Glutamatergic neuron (in vitro differentiated cells): ENCODE measurements at places on chromosomes 2 and 18.

- no peak for DNase-seq
Observed at GRCh38 chr18:77017355-77017754, 115.2 kb downstream of the MBP start.

DNA sequence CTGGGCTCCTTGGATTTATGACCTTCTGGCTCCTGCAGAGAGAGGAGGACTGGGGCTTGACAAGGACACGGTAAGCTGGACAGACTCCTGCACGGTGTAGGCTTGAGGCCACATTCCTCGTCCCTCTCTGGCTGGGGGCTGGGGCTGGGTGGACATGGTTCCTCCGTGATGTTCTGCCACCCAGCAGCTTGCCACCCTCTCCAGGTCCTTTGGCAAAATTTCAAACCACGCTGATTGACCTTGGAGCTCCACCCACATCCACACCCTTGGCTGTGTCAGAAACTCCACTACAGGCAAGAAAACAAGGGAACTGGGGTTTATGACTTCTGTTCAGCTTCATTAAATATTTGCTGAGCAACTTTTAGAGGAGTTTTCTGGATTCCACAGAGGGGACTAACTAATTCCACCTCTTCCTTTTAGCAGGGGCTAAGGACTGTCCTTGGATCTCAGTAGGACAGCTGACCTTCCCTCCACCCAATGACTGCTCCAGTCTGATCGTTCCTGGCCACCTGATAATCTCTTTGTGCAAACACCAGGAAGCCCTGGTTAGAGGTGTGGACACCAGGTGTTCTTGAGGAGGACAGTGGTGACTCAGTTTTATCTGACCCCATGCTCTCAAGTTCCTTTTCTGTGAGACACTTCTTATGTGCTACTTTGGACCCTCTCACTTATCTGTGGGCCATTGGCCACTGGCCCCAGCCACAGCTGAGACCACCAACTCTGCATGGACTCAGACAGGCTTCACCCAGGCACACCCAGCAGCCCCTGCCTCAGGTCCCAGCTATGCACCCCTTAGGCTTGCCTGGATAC, 29.3 kb downstream of the GPR55 start:
- DNase-seq, result no peak

DNA sequence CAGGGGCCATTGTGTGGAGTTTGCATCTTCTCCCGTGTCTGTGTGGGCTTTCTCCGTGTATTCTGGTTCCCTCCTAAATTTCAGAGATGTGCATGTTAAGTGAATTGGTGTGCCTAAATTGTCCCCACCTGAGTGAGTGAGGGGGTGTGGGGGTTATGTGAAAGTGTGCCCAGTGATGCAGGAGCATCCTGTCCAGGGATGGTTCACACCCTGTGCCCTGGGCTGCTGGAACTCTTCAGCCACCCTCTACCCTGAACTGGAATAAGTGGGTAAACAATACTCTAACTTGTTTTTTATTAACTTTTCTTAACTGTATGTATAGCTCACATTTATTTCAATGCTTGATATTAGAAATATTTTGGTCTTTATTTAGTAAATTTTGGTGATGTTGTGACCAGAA, 56.0 kb downstream of the UBE2E3 start:
- DNase-seq, result no peak

GRCh38 chr2:216936954-216937357, 77.1 kb upstream of the TNP1 start:
- DNase-seq, result no peak

GRCh38 chr2:110134025-110134424, 18.4 kb upstream of the MALL start:
- no peak for DNase-seq

- DNase-seq, result peak; percentile 80
Observed at GRCh38 chr2:17879137-17879912, 858 bp downstream of the KCNS3 start.

DNA sequence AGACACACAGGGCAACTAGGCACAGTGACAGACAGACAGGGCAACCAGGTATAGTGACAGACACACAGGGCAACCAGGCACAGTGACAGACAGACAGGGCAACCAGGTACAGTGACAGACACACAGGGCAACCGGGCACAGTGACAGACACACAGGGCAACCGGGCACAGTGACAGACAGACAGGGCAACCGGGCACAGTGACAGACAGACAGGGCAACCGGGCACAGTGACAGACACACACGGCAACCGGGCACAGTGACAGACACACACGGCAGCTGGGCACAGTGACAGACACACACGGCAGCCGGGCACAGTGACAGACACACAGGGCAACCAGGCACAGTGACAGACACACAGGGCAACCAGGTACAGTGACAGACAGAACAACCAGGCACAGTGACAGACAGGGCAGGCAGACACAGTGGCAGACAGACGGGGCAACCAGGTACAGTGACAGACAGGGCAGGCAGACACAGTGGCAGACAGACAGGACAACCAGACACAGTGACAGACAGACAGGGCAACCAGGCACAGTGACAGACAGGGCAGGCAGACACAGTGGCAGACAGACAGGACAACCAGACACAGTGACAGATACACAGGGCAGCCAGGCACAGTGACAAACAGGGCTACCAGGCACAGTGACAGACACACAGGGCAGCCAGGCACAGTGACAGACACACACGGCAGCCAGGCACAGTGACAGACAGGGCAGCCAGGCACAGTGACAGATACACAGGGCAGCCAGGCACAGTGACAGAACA, 64.7 kb upstream of the RAB6C start:
- no peak for DNase-seq

- DNase-seq, result no peak
Observed at GRCh38 chr2:133655610-133656009, 87.3 kb upstream of the NCKAP5 start.

DNA sequence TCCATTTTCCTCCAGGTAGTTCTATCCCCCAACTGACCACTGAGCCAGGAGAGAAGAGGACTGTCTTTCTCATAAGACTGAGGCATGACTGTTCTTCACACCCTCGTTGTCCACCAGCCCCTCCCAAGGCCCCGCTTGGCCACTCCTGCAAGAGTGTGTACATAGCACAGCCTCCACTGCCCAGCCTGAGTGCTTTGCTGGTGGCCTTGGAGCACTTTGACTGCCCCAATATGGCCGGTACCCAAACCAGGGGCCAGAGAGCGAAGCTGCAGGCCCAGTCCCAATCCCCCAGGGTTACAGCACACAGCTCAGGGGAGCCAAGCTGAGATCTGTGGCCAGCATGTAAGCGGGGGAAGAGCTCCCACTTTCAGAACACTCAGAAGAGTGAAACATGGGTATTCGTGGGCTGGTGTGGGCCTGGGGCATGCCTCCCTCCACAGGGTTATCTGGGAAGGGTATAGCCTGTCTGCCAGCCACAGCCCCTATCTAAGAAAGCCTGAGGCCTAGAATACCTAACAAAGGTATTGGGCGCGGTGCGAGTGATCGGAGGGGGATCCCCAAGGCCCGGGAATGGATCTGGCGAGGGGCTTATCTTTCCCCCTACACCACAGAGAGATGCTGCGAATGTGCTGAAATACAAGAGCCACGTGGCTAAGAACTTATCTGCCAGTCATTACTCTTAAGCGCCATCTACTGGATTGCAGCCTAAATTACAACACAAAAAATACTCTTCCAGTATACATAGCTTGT, 163.8 kb downstream of the WDPCP start:
- DNase-seq, result no peak

- DNase-seq, result no peak
Observed at GRCh38 chr18:44807766-44808165, 127.1 kb downstream of the SETBP1 start.

DNA sequence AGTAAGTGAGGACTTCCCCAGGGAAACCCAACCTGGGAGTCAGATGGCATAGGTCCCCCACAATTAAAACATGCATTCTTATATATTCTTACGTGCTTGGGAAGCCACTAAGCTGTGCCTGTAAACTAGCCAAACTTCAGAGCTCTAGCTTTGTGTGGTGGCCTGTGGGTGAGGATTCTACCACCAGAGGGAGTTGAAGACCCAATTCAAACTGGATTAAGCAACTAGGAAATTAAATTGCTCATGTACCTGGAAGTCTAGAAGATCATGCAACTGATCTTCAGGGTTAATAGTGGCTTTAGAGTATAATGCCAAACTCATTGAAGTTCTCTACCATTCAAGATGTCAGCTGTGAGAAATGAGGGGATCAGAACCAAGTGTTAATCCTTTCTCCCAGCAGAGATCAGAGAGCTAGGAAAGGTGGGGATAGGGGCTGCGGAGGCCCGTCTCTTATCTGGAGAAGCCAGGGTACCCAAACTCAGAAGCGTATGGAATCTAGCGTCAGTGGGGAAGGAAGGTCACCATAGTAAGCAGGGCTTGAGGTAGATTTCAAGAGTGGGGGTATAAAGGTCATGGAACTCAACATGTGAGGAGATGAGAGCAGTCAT, 53.2 kb upstream of the CCDC85A start:
- peak; percentile 38 for DNase-seq

- DNase-seq, result peak; percentile 75
Observed at GRCh38 chr2:217899231-217900009, 103.4 kb downstream of the TNS1 start.

DNA sequence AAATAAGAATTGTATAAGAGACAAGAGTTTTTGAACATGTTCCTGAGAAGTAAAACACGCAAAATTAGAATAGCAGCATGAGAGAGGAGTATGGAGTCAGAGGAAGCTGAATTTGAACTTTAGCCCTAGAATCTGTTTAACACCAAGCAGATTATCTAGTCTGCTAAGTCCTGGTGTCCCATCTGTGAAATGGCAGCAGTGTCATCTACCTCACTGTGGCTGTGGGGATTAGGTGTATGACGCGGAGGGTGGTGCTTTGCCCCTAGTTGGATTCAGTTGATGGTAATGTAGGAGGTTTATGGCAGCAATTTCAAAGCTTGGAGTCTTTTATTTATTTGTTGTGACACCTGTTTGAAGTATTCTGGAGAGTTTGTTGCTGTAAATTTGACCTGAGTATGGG, 79.2 kb downstream of the ZNF532 start:
- DNase-seq, result no peak

DNA sequence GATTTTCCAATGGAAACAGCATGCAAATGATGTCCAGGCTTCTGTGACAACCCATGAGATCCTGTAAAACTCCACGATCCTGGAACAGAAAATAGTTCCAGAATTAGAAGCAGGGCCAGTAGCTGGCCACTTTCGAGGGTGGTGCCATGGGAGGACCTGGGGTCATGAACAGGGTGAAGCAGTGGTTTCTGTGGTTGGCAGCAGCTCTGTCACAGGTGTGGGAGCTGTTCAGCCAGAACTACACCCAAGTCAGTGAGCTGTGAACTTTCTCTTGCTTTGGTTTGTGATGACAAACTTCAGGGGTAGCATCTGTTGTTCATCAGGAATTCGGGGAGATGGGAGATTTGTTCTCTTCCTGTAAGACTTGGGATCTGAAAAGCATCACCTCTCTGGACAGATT, 314.4 kb upstream of the NT5C1B start:
- no peak for DNase-seq

DNA sequence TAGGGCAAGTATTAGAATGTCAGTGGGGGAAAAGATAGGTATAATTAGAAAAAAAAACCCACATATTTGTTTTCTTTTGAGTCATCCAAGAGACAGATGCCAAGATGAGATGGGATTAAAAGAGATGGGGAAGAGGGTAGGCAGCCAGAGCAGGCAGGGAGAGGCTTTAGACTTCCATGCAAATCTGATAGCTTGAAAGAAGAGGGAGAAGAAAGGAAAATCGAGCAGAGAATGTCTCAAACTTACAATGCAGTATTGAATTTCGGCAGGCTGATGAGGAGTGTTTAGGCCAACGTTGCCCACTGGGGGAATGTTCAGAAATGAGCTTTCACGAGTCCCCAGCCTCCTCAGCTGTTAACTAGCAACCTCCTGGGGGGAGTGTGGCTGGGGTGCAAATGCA, 91.3 kb downstream of the SPATS2L start:
- no peak for DNase-seq

DNA sequence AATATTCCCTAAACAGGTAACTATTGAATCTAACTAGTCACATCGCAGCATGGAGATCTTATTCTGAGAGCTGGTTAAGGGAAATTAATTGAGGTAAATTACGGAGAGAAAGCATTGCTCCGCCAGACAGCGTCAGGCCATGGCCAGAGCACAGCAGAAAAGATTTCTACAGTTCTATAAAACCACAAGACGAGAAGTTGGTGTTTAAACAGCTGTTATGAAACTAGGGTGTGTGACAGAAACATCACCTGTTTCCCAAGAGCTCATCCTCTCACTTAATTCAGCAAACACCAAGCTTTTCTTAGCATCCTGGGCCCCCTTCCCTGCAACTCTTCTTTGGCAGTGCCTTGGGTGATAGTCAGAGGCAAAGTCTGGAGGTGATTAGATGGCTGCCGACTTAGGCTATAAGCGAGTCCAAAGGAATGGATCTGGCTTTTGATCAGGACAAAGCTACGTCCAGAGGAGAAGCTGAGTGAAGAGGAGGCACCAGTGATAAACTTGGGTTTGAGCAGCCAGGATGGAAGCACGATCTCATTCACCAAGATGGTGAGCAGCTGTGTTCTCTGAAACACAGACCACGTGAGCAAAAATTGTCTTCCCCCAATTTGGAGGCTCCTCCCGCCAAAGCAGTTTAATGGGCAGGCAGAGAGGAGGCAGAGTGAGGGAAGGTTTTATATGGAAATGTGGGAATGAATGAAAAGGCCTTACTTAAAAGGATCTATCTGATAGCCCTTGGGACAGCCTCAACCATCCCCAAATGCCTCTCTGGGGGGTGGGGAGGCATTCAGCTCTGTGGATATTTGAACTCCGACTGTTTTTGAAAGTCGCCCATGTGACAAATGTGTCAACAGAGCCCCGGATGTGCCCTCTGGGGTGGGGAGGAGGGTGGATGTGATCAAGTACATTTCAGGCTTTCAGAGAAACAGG, 57.8 kb downstream of the PKDCC start:
- no peak for DNase-seq

- DNase-seq, result no peak
Observed at GRCh38 chr2:29777161-29777560, 144.2 kb downstream of the ALK start.

- DNase-seq, result peak; percentile 71
Observed at GRCh38 chr2:94986392-94986963, 39.0 kb upstream of the MAL start.

GRCh38 chr18:5726011-5726410, 169.3 kb downstream of the TMEM200C start:
- no peak for DNase-seq

DNA sequence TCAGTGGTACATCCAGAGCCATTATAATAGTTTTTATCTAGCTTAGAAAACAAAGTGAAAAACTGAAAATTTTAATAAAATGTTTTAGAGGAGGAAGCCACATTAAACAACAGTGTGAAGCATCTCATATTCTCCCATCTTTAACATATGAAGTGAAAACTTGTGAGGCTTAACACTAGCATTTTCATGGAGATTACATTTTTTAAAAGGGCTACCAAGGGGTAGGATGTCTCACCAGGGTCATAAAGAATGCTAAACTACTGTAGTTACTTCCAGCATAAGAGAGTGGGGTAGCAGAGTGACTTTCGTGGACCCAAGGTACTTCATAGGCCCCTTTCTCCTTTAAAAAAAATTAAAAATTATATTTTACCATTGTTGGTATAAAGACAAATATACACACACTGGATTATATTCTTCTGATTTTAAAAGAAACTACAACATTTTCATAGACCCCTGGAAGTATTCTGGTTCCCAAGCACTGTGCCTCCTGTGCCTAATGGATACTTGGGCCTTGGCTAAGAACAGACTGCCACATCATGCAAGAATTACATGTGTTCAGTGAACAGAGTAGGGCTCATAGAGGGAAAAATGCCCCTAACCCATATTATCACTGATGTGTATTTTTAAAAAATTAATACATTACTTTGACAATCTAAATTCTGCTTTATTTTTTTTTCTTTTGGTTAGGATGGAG, 148.4 kb downstream of the SLC39A10 start:
- DNase-seq, result no peak
